ENCODE measurements at places on chromosomes 6 and 20.

DNA sequence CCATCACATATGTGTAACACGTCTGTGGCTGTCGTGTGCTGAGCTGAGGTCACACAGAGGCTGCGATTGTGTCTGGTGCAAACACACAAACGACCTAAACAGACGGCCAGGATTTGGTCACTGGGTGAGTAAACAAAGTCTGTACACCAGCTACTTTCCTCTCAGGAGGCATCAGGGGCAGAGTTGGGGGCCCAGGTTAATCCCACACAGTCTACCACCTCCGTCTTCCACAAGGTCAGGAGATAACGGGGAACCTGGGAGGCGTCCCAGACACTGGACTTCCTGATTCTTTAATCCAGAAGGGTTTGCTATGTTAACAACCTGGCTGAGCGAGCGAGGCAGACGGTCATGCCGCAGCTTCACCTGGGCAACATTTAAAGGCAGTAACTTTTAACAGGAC is 1.5 kb downstream of the DACT2 start:
- no peak for DNase-seq

- DNase-seq = peak; percentile 88
Observed at GRCh38 chr6:52352239-52353018, 9.5 kb upstream of the PAQR8 start.

DNA sequence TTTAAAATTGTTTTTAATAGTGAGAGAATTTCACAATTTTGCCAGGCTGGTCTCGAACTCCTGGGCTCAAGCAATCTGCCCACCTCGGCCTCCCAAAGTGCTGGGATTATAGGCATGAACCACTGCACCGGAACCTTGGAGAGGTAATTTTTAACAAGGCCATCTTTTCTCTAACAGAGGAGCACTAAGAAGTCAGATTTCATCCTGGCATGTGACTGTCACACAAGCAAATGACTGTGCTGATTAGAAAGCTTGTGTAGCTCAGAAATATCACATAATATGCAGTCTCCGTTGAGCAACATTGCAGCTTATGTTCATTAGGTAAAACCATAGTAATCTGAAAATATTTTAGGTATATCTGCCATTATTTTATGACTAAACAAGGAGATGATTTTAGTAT is 156.0 kb downstream of the CCDC170 start:
- no peak for DNase-seq

GRCh38 chr6:137389150-137389704 is 105.0 kb downstream of the OLIG3 start:
- no peak for DNase-seq

DNA sequence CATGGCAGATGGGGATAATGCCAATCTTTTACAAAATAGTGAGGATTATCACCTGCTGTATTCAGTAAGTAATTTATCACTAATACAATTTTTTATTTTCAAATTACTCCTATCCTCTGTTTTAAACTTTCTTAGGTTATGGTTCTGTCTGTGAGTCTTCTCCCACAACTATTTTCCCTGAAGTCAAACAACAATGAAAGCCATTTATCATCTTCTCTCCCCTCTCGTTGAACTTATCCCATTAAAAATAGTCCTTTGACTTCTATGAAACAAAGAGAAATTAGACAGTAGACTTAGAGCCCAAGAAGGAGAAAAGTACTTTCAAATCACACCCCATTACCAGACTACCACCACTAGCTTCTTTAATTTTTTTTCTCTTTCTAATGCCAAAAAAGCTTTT is 147.7 kb downstream of the SIM1 start:
- no peak for DNase-seq

DNA sequence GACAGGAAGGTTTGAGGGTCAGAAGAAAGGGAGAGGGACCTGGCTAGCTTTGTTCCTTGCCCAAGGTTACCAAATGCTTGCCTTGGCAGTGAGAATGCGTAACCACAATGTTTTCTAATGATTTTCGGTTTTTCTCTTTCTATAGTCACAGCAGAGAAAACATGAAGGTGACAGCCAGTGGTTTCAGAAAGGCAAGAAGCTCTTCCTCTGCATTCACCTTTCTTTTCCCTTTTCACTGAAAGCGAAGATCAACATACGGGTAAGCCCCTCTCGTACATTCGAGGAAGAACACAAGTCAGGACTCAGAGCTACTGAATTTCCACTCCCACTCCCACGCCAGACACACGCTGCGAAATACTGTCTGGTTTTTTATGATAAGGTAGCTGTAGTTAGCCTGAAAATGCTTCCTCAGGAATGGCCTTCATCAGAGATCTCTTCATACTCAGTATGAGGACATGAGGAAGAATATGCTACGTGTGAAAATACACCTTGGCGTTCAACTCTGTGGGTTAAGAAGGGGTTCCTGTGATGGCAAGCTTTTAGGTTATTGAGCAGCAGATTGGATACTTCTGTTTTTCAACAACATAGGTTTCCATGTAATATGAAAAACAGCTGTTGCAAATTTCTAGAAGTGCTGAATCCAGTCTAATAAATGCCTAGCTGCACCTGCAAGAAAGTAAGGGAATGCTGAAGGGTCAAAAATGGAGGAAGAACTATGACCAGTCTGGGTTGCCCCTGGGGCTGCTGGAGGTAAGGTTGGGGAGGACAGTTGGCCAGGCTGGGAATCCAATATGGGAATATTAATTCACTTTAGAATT is 7.4 kb upstream of the CD83 start:
- no peak for DNase-seq

- DNase-seq = no peak
Observed at GRCh38 chr20:1912646-1913045, 17.4 kb downstream of the SIRPA start.

GRCh38 chr6:23180504-23181293 is 611.3 kb downstream of the HDGFL1 start:
- no peak for DNase-seq

DNA sequence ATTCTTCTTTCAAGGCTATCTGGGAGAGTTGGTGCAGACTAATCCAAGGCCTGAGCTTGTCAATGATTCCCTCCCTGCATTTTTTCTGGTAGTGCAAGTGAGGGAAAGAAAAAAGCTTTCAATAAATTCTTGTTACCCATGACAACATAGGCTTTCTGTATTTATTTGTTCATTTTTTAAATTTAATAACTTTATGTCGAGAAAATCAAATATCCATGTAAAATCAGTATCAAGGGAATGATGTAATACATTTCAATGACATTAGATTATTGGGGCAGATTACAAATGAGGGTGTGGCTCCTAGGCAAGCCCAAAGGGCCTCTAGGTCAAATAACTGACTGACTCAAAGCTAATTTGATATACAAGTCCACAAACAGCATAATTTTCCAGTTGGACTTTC is 104.0 kb downstream of the GJA1 start:
- no peak for DNase-seq

DNA sequence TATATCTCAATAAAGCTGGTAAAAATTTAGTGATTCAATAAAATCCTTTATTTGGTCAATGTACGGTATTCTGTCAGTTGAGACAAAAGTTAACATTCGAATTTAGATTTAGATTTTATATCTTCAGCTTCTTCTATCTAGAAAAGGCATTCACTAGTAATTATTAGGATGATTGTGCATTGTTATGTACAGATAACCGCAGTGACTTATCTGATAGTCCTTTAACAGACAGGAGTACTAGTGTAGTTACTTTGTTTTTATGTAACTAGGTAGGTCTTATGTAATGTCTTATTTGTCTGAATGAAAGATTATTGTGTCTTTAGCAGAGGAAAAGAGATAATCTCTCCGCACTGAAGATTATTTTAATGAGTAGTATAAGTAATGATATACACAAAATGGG is 31.3 kb downstream of the TRIM27 start:
- no peak for DNase-seq

Measured in HT-29 (cell line).